ENCODE measurements at places on chromosomes 1 and 21.
A peak's percentile ranks its signal among the peaks of the same experiment; 100 is the strongest.

DNA sequence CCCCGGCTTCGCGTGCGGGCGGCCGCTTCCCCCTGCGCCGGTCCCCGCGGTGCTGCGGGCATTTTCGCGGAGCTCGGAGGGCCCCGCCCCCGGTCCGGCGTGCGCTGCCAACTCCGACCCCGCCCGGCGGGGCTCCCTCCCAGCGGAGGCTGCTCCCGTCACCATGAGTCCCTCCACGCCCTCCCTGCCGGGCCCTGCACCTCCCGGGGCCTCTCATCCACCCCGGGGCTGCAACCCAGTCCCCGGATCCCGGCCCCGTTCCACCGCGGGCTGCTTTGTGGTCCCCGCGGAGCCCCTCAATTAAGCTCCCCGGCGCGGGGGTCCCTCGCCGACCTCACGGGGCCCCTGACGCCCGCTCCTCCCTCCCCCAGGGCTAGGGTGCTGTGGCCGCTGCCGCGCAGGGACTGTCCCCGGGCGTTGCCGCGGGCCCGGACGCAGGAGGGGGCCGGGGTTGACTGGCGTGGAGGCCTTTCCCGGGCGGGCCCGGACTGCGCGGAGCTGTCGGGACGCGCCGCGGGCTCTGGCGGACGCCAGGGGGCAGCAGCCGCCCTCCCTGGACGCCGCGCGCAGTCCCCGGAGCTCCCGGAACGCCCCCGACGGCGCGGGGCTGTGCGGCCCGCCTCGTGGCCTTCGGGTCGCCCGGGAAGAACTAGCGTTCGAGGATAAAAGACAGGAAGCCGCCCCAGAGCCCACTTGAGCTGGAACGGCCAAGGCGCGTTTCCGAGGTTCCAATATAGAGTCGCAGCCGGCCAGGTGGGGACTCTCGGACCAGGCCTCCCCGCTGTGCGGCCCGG lies 159.2 kb downstream of the RUNX1 start:
- peaks cover 52% of the 10 kb centered on the region for H3K4me1 ChIP-seq
- peak; percentile 59 for DNase-seq
- H3K27ac ChIP-seq, result peak overlapping the region; percentile 88
- no peaks in the 10 kb centered on the region for H3K27me3 ChIP-seq

GRCh38 chr1:154777154-154777553 lies 92.9 kb downstream of the KCNN3 start:
- no peak overlapping the region for H3K27ac ChIP-seq
- no peaks in the 10 kb centered on the region for H3K36me3 ChIP-seq
- H3K4me1 ChIP-seq, result no peaks in the 10 kb centered on the region
- no peaks in the 10 kb centered on the region for H3K27me3 ChIP-seq

- no peaks in the 10 kb centered on the region for H3K4me1 ChIP-seq
- no peaks in the 10 kb centered on the region for H3K36me3 ChIP-seq
- peaks cover 4% of the 10 kb centered on the region for H3K27me3 ChIP-seq
- H3K27ac ChIP-seq, result no peak overlapping the region
- no peak for DNase-seq
These were observed 97.6 kb upstream of the MAGI3 start for GRCh38 chr1:113292603-113293255.

DNA sequence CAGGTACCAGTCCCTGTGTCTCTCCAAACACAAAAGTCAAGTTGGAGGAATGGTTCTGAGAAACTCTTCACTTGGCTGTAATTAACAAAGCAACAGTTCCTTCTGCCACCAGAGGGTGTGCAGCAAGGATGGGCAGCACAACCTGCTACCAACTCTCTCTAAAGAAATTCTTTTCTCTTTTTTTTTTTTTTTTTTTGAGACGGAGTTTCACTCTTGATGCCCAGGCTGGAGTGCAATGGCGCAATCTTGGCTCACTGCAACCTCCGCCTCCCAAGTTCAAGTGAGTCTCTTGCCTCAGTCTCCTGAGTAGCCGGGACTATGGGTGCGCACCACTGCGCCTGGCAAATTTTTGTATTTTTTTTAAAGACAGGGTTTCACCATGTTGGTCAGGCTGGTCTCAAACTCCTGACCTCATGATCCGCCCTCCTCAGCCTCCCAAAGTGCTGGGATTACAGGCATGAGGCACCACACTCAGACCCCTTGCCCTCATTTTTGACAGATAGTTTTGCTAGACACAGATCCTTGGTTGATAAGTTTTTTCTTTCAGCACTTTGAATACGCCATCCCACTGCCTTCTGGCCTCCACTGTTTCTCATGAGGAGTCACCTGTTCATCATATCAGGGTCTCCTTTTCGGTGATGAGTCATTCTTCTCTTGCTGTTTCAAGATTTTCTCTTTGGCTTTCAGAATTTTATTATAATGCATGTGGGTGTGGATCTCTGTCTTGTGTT lies 12.1 kb upstream of the DEGS1 start:
- peaks cover 19% of the 10 kb centered on the region for H3K4me1 ChIP-seq
- H3K4me3 ChIP-seq, result no peak overlapping the region
- peak; percentile 58 for DNase-seq
- no peak overlapping the region for H3K27ac ChIP-seq
- no peaks in the 10 kb centered on the region for H3K36me3 ChIP-seq

- no peaks in the 10 kb centered on the region for H3K4me1 ChIP-seq
- no peaks in the 10 kb centered on the region for H3K27me3 ChIP-seq
- H3K27ac ChIP-seq, result no peak overlapping the region
- no peak for DNase-seq
- no peak overlapping the region for H3K4me3 ChIP-seq
- H3K36me3 ChIP-seq, result no peaks in the 10 kb centered on the region
These were observed 229.4 kb downstream of the OMA1 start for GRCh38 chr1:58317086-58317485.

- DNase-seq, result no peak
- H3K27ac ChIP-seq, result no peak overlapping the region
- H3K4me1 ChIP-seq, result no peaks in the 10 kb centered on the region
- no peaks in the 10 kb centered on the region for H3K36me3 ChIP-seq
- no peaks in the 10 kb centered on the region for H3K27me3 ChIP-seq
- no peak overlapping the region for H3K4me3 ChIP-seq
These were observed 24.2 kb downstream of the MPZ start for GRCh38 chr1:161285521-161285920.

- H3K36me3 ChIP-seq, result no peaks in the 10 kb centered on the region
- peaks cover 32% of the 10 kb centered on the region for H3K4me1 ChIP-seq
- peak overlapping the region; percentile 56 for H3K27ac ChIP-seq
- peak overlapping the region; percentile 41 for H3K4me3 ChIP-seq
These were observed 68.5 kb downstream of the NIBAN1 start for GRCh38 chr1:184905601-184906322.

DNA sequence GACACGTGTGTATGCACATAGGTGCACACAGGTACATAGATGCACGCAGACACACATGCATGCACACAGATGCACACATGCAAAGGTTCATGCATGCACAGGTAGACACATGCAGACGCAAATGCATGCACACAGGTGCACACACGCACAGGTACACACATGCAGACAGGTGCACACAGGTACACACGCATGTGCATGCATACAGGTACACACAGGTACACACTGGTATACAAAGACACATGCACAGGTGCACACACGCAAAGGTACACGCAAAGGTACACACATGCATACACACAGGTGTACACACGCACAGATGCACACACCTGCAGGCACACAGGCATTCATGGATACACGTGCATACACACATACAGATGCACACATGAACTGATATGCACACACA lies 8.8 kb downstream of the NOC2L start:
- H3K4me3 ChIP-seq, result no peak overlapping the region
- peaks cover 73% of the 10 kb centered on the region for H3K36me3 ChIP-seq
- DNase-seq, result no peak
- no peak overlapping the region for H3K27ac ChIP-seq
- no peaks in the 10 kb centered on the region for H3K27me3 ChIP-seq

DNA sequence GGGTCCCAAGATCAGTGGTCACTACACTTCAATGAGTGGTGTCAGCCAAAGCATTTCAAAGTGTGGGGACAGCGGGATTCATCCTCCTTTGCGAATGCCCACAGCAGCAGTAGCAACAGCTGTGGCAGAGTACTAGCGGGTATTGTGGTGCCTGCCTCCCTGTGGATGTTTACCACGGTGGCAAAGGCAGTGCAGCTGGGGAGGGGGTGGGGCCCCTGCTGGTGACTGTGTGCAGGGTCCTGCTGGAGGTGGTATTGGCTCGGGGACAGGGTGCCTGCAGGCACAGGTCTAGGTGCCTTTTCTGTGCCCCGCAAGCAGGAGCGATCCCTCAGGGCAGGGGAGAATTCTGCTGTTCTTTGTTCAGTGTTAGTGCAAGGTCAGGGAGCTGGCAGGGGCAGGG lies 415.7 kb downstream of the USP25 start:
- DNase-seq, result no peak
- no peak overlapping the region for H3K27ac ChIP-seq
- H3K27me3 ChIP-seq, result no peaks in the 10 kb centered on the region
- H3K4me1 ChIP-seq, result no peaks in the 10 kb centered on the region
